NCI-H2107 (cell line): ENCODE measurements at places on chromosomes 6 and 20.

GRCh38 chr6:148495029-148495428, 152.4 kb downstream of the SASH1 start:
- no peak for DNase-seq

DNA sequence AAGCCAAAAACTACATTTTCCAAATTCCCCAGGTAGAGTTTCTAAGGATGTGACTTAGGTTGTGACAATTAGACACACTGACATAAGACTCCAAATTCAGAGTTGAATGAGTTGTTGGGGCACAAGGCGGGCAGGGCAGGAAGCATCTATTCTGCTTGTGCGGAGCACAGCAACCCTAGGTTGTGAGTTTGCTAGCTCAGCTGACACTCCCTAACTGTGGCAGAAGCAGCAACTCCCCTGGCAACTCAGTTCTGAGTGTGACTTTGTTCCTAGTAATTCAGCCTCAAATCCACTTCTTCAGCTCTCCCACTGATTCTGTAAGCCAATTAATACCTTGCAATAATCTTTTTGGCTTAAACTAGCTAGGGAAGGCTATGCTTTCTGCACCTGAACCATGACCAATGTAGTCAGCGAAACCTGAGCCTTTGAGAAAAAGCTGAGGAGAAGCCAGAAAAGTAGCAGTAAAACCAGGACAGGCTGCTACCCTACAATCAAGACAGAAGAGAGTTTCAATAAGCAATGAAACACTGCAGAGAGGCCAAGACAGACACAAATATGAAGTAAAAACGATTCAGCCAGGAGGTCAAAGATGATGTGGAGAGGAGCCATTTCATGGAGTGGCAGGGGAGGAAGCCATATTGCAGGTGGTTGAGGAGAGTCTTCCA, 30.0 kb upstream of the PAQR8 start:
- no peak for DNase-seq

DNA sequence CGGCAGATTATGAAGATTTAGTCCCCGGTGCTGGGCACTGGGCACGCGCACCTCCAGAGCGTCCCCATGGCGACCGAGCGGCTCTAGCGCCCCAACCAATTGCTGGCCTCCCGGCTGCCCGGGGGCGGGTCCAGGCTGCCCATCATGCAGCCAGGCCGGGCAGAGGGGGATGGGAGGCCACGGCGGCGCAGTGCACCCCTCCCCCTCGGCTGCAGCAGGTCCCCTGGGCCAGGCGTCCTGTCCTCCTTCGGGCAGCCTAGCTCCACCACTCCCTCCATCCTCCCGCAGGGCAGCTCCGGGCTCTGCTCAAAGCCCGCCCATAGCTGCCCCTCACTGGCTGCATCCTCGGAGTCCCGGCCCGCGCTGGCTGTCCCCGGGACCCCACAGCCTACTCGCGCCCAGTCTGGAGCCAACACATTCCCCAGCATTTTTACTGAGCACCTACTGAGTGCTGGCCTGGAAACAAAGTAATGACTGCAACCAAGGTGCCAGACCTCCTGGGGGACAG, 99.4 kb downstream of the ASXL1 start:
- no peak for DNase-seq

DNA sequence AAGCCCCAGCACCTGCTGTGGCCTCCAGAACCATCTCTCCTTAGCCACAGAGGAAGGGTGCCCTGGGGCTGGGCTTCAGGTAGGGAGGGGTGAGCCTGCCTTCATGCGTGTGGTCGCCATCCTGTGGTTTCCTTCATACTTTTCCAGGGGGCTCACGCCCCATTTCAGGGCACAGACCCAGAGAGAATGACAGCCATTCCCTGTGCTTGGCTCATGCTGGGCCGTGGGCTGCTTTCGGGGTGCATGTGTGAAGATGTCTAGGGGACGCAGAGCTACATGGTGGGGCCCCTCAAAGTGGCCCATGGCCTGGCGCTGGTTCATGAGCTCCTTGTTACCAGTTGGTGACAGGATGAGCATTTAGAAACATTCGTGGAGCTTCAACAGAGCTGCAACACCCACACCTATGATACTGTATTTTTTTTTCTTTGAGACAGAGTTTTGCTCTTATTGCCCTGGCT, 190.3 kb upstream of the SLC24A3 start:
- DNase-seq: no peak

GRCh38 chr6:37029249-37029971, 24.0 kb downstream of the FGD2 start:
- no peak for DNase-seq

GRCh38 chr6:148358196-148358785, 15.7 kb downstream of the SASH1 start:
- no peak for DNase-seq

DNA sequence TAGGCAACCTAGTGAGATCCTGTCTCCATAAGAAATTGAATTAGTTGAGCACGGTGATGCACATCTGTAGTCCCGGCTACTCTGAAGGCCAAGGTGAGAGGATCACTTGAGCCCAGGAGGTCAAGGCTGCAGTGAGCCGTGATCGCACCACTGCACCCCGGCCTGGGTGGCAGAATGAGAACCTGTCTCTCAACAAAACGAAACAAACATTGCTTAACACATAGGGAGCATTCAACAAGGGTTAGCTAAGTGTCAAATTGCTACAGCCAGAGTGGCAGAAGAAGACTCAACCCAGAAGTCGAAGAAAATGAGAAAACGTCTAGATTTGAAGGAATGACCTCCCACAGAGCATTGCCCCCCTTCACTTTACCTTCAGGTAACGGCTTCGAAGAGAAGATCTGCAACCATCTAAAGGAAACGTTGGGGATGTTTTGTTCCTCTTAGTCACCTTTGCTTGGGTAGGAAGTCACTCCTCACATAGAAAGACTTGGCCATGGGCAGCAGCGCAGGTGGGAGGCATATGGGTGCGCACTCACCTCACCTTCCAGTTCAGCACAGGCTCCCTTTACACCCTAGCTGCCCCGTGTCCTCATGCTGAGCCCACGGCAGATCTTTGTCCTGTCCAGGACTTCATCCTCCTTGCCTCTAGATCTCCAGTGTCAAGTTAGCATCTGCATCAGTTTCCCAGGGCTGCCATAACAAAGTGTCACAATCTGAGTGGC, 63.7 kb upstream of the SHLD1 start:
- no peak for DNase-seq
